ENCODE measurements at places on chromosomes 7 and 10. TPM values are rescaled to one million over a fixed set of nuclear protein-coding genes. Genes with fewer than 3 reads are reported as not detected.
A peak's percentile ranks its signal among the peaks of the same experiment; 100 is the strongest.

JCAD gene
- 0.91 TPM for total RNA-seq

DNA sequence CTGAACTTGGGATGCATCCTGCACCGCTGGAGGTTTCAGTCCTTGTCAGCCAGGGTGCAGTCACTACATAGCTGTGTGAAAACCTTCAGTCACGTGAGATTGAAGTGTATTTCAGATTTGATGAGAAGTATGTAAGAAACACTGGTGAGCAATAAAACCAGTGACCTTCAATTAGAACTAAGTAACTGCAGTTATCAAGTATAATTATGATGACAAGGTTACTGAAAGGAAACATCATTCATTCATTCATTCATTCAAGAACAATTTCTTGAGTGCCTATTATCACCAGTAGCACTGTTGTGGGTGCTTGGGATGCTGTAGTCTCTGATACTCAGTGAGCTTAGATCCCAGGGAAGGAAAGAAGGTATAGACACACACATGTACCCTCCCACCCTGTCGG lies 33.6 kb downstream of the RHEB start:
- H3K4me1 ChIP-seq: peaks cover 67% of the 10 kb centered on the region
- H3K36me3 ChIP-seq: peaks cover 6% of the 10 kb centered on the region
- peak overlapping the region; percentile 73 for H3K27ac ChIP-seq
- H3K27me3 ChIP-seq: no peaks in the 10 kb centered on the region
- no peak overlapping the region for H3K4me3 ChIP-seq

DNA sequence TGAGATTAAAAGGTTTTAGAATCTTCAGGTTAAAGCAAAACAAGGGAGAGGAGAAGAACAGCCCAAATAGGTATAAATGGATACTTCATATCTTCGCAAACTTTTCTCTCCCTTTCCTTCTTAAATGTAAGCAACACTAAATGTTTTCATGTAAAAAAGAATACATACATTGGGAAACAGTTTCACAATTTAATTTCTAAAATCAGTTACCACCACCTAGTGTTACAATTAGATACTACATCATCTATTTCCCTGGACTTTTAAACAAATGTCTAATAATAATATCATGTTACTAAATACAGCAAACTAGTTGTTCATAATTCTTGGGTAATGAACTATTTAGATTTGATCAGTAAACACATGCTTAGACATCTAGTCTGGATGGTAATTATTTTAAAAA lies 35.8 kb downstream of the MINDY3 start:
- no peaks in the 10 kb centered on the region for H3K4me1 ChIP-seq
- DNase-seq: no peak
- no peak overlapping the region for H3K27ac ChIP-seq
- no peak overlapping the region for H3K4me3 ChIP-seq

DNA sequence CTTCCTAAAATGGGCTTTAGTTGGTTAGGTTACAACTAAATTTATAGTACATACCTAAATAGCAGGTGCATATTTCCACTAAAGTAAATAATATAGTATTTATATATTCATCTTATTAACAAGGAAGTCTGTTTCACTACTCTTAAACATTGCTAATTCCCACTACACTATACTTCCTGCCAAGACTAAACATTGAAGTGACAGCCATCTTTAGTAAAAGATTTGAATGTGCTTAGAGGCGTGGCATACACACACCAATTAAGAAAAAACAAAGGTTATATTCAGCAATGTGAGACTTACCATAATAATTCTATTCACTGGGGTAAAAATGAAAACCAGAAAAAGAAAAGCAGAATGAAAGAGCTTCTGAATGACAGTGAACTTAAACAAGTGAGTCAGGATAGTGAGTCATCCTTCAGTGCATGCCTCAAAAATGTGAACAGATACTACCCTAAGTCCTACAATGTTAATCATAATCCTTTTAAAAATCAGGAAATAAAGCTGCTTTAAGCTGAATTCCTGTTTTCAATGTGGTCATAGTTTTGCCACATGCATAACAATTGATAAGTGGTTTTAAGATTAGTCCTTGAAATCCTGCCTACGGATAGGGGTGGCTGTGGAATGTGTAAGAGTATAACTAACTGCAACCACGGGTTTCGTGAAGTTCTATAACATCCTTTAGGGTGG lies 59.4 kb downstream of the USP6NL start:
- H3K27ac ChIP-seq: peak overlapping the region; percentile 47
- H3K36me3 ChIP-seq: no peaks in the 10 kb centered on the region
- H3K4me3 ChIP-seq: no peak overlapping the region
- H3K27me3 ChIP-seq: no peaks in the 10 kb centered on the region

SIRT1 gene
- 19.8 TPM for total RNA-seq

GRCh38 chr7:26698194-26698593 lies 166.2 kb downstream of the SKAP2 start:
- H3K27me3 ChIP-seq: no peaks in the 10 kb centered on the region
- DNase-seq: no peak

RGR gene
- total RNA-seq: 0.09 TPM

DNA sequence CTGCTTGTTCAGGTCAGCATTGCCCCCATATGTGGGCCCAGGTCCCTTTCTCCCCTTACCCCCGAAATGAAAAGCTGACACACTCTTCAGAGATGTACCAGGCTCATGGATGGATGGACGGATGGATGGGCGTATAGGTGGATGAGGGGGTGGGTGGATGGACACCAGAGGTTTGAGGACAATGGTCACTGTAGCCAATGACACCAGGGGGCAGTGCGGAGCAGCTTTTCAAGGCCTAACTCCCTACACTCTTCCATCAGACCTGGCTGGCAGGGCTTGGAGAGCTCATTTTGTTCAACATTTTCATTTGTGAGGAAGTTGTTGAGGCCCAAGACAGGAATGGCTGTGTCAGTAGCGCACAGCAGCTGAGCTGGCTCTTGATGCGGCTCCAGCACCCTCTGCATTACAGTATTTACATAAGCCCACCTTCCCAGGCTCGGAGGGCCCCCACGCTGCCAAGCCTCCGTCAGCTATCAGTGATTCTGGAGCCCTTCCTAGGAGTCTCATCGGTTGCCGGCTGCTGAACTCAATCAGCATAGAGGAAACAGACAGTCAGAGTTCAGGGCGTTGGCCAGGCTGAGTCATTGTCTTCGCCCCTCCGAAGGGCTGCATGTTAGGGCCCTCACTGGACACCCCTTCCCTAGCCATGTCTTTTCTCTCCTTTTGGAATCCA lies 11.6 kb upstream of the FFAR4 start:
- no peak overlapping the region for H3K4me3 ChIP-seq
- no peak for DNase-seq
- no peaks in the 10 kb centered on the region for H3K27me3 ChIP-seq
- H3K36me3 ChIP-seq: no peaks in the 10 kb centered on the region
- H3K27ac ChIP-seq: no peak overlapping the region
- no peaks in the 10 kb centered on the region for H3K4me1 ChIP-seq

- no peak overlapping the region for H3K27ac ChIP-seq
- no peaks in the 10 kb centered on the region for H3K36me3 ChIP-seq
- no peak for DNase-seq
- H3K4me1 ChIP-seq: peaks cover 11% of the 10 kb centered on the region
- no peaks in the 10 kb centered on the region for H3K27me3 ChIP-seq
These were observed 435.6 kb upstream of the NFE2L3 start for GRCh38 chr7:25716421-25716820.

ASZ1 gene
- total RNA-seq: not detected

GRCh38 chr7:92652536-92652935 lies 62.3 kb upstream of the FAM133B start:
- no peak overlapping the region for H3K27ac ChIP-seq
- no peak overlapping the region for H3K4me3 ChIP-seq
- no peaks in the 10 kb centered on the region for H3K27me3 ChIP-seq

- no peaks in the 10 kb centered on the region for H3K4me1 ChIP-seq
- no peaks in the 10 kb centered on the region for H3K36me3 ChIP-seq
- no peak overlapping the region for H3K27ac ChIP-seq
- no peaks in the 10 kb centered on the region for H3K27me3 ChIP-seq
- no peak for DNase-seq
These were observed 18.7 kb downstream of the KPNA7 start for GRCh38 chr7:99189222-99189621.

GRCh38 chr7:18305866-18306265 lies 189.7 kb upstream of the HDAC9 start:
- no peaks in the 10 kb centered on the region for H3K36me3 ChIP-seq
- H3K4me1 ChIP-seq: peaks cover 8% of the 10 kb centered on the region
- no peaks in the 10 kb centered on the region for H3K27me3 ChIP-seq
- no peak overlapping the region for H3K4me3 ChIP-seq

- H3K27ac ChIP-seq: peak overlapping the region; percentile 100
- peaks cover 3% of the 10 kb centered on the region for H3K36me3 ChIP-seq
- no peaks in the 10 kb centered on the region for H3K27me3 ChIP-seq
- no peak for DNase-seq
These were observed 13.9 kb downstream of the TSPAN14 start for GRCh38 chr10:80468002-80468401.

- H3K27ac ChIP-seq: peak overlapping the region; percentile 24
- no peak overlapping the region for H3K4me3 ChIP-seq
- peaks cover 13% of the 10 kb centered on the region for H3K4me1 ChIP-seq
These were observed 68.6 kb downstream of the MMRN2 start for GRCh38 chr10:86888585-86889381.

DNA sequence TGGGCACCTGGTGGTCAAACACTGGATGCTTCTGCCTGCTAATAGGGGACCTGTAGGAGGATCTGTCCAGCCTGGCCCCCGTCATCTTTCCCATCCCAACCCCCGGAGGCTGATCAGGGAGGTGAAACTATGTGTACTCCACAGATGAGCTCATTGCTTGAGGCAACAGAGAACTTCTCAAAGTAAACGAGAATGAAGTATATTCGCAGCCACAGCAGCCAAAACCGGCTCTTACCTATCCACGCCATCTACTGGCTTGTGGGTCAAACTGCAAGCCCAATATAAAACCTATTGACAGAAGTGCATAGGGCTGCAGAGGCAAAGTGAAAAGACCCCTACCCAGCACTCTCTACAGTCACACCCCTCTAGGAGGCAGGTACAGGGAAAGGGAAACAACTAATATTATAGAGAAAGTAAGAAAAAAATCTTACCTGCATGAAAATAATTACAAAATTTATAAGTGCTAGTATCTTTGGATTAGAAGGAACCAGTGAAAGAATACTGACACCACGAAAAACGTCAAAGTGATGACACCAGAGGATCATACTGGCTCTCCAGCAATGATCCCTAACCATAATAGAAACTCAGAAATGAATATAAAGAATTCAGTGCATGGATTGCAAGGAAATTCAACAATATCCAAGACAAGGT lies 973.5 kb downstream of the ANKRD7 start:
- H3K4me1 ChIP-seq: no peaks in the 10 kb centered on the region
- no peak overlapping the region for H3K4me3 ChIP-seq
- DNase-seq: no peak

GRM8 gene
- not detected for total RNA-seq

DNA sequence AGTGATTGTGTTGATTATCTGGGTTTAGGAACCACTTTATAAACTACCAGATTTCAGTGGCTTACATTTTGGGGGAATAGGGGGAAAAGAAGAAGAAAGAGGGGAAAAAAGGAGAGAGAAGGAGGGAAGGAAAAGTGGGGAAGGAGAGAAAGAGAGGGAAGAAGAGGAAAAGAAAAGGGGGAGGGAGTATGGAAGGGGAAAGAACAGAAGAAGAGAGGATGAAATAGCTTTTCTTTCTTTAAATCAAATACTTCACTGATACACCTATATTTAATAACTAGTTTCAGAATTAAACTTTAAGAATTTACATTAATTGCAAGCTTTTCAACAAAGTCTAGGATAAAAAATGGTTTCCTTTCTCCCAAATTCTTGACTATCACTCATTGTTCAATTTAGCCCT lies 289.6 kb downstream of the SDHAF3 start:
- no peaks in the 10 kb centered on the region for H3K36me3 ChIP-seq
- no peak overlapping the region for H3K27ac ChIP-seq
- no peak overlapping the region for H3K4me3 ChIP-seq
- H3K27me3 ChIP-seq: no peaks in the 10 kb centered on the region

- H3K4me1 ChIP-seq: no peaks in the 10 kb centered on the region
- H3K27ac ChIP-seq: no peak overlapping the region
- no peak for DNase-seq
- no peaks in the 10 kb centered on the region for H3K27me3 ChIP-seq
- H3K4me3 ChIP-seq: no peak overlapping the region
- H3K36me3 ChIP-seq: no peaks in the 10 kb centered on the region
These were observed 13.0 kb downstream of the ITPRID1 start for GRCh38 chr7:31526864-31527263.

ADAM12 gene
- total RNA-seq: 0.57 TPM

- no peaks in the 10 kb centered on the region for H3K27me3 ChIP-seq
- no peak overlapping the region for H3K4me3 ChIP-seq
- peaks cover 7% of the 10 kb centered on the region for H3K4me1 ChIP-seq
- no peaks in the 10 kb centered on the region for H3K36me3 ChIP-seq
- H3K27ac ChIP-seq: no peak overlapping the region
These were observed 350.5 kb downstream of the CRPPA start for GRCh38 chr7:16070806-16071205.

TRIM73 gene
- not detected for total RNA-seq

DNA sequence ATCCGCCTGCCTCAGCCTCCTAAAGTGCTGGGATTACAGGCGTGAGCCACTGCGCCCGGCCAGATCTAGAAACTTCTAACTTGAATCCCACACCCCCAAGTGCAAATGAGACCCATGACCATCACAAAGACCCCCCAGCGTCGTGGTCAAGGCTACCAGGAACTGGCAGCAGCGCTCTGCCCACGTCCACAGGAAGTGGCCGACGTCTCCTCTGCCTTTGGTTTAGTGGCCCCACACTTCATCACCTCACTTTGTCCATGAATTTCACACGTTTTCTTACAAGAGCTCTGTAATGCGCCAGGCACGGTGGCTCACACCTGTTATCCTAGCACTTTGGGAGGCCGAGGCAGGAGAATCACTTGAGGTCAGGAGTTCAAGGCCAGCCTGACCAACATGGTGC lies 53.5 kb upstream of the TNRC18 start:
- DNase-seq: no peak
- no peaks in the 10 kb centered on the region for H3K27me3 ChIP-seq
- H3K36me3 ChIP-seq: no peaks in the 10 kb centered on the region
- no peak overlapping the region for H3K27ac ChIP-seq
- H3K4me1 ChIP-seq: no peaks in the 10 kb centered on the region

DNA sequence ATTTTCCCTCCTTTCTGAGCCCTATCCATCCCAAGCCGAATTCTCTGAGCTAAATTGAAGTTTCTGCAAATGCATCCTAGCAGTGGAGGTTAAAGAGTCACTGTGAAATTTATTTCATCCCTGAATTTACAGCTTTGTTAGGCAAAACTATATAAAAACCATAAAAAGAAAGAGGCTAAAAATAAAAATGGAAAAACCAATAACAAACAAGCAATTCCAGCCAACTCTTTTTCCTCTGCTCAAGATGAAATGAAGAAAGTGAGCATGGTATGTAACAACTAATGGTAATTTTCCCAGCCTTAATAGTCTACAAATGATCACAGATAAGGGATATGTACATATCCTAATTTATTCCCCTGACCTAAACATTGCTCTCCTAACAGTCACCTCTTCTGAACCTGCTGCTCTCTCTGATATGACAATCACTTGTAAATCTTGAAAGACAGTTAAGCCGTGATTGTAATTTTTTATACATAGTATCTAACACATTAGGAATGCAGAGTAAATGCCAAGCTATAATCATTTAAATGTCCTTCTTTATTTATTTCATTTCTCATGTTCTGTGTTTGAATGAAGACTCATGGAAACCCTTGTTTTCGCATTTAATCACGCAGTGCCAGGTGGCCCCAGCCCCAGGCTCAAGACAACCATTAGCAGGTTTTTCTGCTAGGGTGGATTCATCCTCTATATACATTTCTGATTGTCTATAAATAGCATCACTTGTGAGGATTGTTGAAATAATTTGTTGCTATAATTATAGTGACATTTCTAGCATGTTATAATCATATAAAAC lies 48.6 kb upstream of the NRP1 start:
- H3K27ac ChIP-seq: no peak overlapping the region
- no peaks in the 10 kb centered on the region for H3K27me3 ChIP-seq
- DNase-seq: no peak
- no peaks in the 10 kb centered on the region for H3K36me3 ChIP-seq
- H3K4me3 ChIP-seq: no peak overlapping the region

All from esophagus squamous epithelium (tissue), 5 donors.